H1 (cell line): ENCODE measurements at places on chromosomes 7 and 10. TPM values are rescaled to one million over a fixed set of nuclear protein-coding genes. Genes with fewer than 3 reads are reported as not detected.

GRCh38 chr7:140889645-140890044 is 35.1 kb downstream of the BRAF start:
- DNase-seq = no peak

DNA sequence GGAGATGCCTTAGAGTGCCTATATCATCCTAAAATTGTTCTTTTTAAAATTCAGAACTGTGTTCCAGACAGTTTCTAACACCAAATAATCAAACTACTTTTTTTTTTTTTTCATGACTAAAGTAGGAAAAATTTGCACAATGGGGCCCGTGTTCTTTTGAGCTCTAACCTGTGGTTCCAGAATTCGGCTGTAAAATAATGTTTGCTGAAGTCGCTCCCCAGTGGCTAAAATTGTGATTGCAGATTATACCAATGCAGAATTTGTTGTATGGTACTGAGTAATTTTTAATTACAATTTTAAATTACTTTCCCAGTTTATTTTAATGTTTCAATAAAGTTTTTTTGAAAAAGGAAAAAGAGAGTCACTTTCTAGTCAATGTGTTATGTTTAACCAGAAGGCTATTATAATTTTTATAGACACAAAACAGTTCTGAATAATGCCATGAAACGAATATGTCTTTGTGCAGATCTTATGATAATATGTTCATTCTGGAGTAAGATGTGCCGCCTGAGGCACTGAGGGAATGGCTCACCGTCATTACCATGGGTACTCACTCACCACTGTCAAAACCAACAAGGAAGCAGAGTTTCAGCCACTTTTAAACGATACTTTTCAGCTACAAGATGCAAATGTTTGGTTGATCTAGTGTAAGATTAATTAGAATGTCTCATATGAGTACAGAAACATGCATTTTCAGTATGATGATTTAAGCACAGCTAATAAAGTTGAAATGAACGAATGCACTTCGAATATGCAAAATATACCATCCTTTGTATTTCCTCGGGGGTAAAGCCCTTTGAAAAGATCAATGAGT is 173.6 kb downstream of the PRKCQ start:
- DNase-seq = no peak

Gene SFTPA1
- total RNA-seq = not detected in 2 replicates

GRCh38 chr10:80414142-80414895 is 6.0 kb downstream of the PRXL2A start:
- DNase-seq = no peak

DNA sequence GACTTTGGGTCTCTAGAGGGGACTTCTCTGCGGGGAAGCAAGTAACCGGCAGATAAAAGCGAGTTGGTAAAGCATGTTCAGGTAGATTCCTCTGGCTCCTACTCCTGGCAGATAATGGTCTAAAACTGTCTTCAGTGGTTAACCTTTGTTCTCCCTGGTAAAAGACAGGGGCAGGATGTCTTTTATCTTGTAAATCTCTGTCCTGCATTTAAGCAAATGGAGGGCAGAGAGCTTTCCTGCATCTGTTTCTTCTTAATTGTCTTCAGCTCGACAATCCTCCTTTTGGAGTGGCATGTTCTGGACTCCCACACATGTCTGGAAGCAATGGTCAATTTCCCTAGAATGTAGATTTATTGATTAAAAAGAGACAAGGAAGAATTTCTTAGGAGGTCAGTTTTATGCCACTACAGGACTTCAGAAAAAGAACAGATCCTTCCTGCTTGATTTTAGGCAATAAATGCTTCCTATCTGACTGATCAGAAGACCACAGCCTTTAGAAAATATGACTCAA is 16.6 kb downstream of the C7orf33 start:
- no peak for DNase-seq

- no peak for DNase-seq
These were observed 13.3 kb downstream of the COPG2 start for GRCh38 chr7:130655286-130655685.

DNA sequence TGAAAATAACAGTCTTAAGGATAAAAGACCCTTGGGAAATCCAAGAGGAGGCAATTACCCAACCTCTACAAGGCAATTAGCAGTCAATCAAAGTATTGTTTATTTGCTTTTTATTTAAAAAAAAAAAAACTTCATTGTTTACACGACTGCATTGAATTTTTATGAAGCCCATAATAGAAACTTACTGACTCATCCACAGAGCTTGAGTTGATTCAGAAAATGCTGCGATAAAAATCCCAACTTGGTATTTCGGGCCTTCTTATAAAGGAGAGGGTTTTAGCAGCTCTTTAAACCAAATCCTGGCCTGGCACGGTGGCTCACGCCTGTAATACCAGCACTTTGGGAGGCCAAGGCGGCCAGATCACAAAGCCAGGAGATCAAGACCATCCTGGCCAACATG is 69.2 kb upstream of the PALS2 start:
- no peak for DNase-seq

DNA sequence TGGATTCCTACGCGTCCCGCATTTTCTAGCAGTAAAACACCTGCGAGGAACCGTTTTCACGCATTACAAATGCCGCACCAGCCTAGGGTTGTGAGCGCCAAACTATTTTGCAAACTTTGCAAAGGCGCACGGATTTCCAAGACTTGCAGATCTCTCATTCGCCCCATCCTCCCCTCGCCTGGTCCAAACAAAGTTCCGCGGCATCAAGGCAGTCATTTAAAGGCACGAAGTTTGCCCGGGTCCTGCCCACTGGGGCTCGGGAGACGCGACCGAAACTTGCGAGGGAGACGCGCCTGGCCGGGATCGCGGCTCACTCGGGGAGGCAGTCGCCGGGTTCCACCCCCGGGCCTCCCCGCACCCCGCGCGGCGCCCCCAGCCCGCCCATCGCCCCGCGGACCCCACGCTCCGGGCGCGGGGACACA is 613 bp downstream of the USP6NL start:
- peak; percentile 62 for DNase-seq

DNA sequence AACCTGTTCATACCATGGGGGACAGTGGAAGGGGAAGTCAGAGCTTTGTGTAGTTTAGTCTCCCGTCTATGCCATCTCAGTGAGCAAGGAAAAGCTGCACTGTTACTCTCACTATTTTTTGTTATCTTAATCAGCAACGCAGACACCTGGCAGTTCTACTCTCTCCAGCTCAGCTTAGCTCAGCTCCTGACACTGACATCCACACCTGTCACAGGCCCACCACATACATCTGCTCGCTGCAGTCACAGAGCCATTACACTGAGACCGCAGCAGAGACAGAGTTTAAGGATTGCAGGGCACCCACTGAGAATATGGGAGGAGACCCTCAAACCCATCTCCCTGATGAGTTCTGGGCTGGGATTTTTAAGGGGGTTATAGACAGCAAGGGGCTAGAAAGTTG is 257.3 kb upstream of the AKR1E2 start:
- no peak for DNase-seq

DNA sequence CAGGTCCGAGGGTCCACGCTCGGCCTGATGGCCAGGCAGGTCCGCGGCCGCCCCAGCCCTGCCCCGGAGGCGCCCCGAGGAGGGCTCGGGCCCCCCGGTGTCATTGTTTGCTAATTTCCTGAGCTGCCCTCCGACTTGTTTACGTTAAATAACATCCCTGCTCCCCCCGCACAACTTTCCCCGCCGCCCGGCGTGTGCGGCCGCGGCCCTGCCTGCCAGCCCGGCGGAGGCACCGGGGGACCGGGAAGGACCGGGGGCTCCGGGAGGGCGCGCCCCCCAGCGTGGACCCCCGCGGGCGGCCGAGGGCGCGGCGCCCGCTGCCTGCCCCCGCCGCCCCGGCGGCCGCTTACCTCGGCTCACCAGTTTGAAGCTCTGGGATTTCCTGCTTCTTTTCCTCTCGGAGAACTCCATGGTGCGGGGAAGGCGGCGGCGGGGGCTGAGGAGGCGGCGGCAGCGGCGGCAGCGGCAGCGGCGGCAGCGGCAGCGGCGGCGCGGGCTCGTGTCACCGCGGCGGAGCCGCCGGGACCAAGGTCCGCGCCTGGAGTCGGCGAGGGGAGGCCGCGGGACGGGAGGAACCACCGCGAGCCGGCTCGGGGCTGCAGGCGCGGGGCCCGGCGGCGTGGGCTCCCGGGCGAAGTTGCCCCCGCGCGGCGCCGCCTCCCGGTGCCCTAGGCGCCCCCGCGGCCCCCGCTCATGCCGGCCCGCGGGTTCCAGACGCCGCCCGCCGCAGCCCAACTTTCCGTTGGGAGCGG is 515 bp downstream of the BEND7 start:
- DNase-seq = no peak

DNA sequence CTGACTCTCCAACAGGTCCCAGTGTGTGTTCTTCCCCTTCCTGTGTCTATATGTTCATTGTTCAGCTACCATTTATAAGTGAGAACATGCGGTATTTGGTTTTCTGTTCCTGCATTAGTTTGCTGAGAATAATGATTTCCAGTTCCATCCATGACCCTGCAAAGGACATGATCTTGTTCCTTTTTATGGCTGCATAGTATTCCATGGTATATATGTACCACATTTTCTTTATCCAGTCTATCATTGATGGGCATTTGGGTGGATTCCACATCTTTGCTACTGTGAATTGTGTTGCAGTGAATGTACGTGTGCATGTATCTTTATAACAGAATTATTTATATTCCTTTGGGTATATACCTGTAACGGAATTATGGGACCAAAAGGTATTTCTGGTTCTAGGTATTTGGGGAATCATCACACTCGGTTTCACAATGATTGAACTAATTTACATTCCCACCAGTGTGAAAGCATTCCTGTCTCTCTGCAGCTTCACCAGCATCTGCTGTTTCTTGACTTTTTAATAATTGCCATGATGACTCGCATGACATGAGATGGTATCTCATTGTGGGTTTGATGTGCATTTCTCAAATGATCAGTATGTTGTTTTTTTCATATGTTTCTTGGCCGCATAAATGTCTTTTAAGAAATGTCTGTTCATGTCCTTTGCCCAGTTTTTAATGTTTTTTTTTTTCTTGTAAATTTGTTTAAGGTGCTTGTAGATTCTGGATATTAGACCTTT is 60.2 kb downstream of the LSMEM1 start:
- DNase-seq = no peak
